ENCODE measurements at places on chromosomes 2 and 18.

DNA sequence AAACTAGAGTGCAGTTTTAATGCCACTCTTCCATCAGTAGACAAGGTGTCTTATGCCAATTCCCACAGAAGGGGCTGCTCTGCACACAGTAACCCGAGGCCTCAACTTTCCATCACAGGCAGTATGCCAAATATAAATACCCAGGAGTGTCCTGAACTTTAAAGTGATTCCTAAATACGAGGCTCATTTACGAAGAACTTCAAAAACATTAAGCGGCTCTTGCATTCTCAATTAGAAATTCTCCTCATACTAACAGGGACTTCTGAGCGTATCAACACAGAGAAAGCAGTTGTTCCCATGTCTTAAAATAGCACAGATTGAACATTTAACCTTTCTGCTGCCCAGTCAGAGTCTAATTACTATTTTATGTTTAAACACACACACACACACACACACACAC lies 638.6 kb downstream of the ERBB4 start:
- no peak for DNase-seq

DNA sequence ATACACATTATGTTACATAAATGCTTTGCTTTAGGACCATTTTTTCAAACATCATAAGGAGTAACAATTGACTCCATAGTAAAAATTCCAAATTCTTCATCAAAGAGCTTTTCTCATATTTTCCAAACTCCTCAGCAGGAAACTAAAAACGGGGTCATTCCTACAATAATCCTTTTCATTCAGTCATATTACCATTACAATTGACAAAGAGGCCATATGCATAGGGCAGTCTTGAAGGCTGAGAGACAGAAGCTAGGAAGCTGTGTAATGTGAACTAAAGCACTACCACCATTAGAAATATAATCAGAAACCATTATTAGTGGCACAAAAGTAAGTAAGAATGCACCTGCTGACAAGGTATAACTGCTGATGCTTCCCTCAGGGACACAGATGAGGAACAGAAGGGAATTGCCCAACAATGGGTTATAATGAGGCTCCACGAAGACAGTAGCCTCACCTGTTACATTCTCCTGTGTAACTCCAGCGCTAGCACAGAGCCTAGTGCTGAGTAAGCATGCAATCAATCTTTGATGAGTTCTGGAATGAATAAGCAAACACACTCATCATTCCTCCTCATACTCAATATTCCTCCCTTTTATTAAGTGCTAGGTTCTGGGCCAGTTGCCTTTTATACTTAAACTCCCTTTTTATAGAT lies 942.3 kb downstream of the CPS1 start:
- no peak for DNase-seq

DNA sequence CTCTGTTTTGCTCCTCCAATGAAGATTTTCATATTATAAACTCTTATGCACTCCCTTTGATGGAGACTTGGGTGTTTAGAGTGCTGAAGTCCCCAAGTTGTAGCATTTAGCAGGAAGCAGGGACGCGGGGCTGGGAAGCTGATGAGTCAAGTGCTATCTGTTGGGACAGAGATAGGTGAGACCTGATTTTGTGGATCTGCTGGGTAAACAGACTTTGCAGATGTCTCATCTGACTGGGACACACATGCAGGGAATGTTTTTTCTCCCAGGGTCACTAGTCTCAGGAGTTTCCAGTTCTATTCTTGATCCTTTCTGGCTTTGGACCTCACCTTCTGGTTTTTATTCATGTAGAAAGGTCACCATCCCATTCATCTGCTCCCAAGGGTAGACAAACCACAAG lies 79.7 kb upstream of the ACAA2 start:
- DNase-seq, result no peak

GRCh38 chr2:178553047-178553446 lies 72.8 kb downstream of the PLEKHA3 start:
- DNase-seq, result no peak

DNA sequence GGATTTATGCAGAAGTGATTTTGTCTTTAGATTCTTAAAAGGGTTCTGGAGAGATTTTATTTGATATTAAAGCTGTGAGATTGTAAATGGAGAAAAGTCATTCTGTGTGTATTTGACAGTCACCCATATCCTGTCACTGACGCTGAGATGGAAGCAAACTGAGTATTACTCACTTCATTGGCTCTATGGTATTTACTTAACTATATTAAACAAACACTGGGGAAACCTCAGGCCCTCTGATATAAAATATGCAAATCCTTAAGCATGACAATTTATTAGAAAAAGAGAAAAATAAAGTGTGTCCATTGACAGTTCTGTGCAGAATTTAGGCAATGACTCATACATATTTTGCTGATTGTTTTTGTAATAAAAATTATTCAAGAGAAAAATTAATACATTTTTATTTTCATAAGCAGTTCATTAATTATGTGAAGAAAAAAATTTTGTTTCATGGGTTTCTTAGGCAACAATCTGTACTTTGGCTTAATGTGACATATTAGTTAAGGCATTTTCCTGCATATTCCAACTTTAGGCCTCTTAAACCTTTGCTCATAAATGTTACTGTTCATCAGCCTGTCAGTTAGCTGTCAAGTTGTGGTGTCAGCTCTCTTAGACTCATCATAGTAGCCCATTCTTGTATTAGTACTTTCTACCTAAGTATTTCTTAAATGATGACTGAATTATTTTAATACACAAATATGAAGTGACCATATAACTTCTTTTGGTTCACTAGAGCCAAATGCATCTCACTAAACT lies 99.9 kb downstream of the PARD3B start:
- no peak for DNase-seq

GRCh38 chr2:63440612-63441011 lies 147.7 kb downstream of the WDPCP start:
- peak; percentile 4 for DNase-seq

GRCh38 chr2:85900366-85900765 lies 11.6 kb upstream of the ST3GAL5 start:
- no peak for DNase-seq

DNA sequence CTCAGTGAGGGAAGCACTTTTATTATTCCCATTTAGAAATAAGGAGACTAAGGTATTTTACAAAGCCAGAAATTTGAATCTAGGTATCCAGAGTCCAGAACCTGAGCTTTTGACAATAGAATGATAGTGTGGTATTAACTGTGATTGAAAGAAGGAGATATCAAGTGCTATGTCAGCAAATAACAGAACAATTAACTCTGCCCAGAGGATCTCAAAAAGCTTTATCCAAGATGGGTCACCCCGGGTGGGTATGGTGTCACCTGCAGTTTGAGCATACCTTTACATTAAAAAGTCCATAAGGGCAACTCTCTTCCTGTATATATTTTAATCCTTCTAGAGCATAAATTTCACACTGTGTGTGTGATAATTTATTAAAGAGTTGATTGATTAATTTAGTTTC lies 105.4 kb downstream of the LRP1B start:
- DNase-seq, result no peak
